Suprapubic skin (tissue), 4 donors: ENCODE measurements at places on chromosomes 16 and 17.

- DNase-seq, result peak; percentile 55
Measured at GRCh38 chr17:50267074-50267841, 7.0 kb upstream of the TMEM92 start.

- DNase-seq, result no peak
Measured at GRCh38 chr17:42702446-42702845, 20.1 kb downstream of the CNTNAP1 start.

- no peak for DNase-seq
Measured at GRCh38 chr17:39757931-39758873, 20.5 kb downstream of the GRB7 start.

- no peak for DNase-seq
Measured at GRCh38 chr16:82643936-82644630, 17.3 kb downstream of the CDH13 start.

- DNase-seq, result no peak
Measured at GRCh38 chr16:67992661-67993206, 6.5 kb downstream of the DPEP2 start.

GRCh38 chr16:57628008-57628781 is at the start of gene ADGRG1:
Gene ADGRG1 (plus strand): TSS chr16:57628630. CDS start chr16:57650288, 21,658 bp downstream.
- DNase-seq, result peak; percentile 82

DNA sequence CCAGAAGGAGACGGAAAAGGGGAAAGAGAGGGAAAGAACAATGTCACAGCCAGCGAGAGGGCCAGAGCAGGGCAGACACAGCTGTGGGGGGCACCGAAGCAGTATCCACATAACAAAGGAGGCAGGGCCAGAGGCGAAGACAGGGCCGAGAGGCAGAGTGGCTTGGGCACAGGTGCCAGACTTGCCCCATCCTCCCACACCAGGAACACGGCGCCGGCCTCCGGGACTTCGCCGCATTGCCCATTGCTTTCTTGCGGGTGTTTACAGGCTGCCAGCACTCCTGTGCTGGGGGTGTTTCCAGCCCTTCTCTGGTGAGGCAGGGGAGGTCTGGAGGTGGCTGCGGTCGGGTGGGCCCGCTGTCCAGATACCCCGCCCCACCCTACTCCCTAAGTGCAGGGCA is 78.0 kb downstream of the ENGASE start:
- no peak for DNase-seq

DNA sequence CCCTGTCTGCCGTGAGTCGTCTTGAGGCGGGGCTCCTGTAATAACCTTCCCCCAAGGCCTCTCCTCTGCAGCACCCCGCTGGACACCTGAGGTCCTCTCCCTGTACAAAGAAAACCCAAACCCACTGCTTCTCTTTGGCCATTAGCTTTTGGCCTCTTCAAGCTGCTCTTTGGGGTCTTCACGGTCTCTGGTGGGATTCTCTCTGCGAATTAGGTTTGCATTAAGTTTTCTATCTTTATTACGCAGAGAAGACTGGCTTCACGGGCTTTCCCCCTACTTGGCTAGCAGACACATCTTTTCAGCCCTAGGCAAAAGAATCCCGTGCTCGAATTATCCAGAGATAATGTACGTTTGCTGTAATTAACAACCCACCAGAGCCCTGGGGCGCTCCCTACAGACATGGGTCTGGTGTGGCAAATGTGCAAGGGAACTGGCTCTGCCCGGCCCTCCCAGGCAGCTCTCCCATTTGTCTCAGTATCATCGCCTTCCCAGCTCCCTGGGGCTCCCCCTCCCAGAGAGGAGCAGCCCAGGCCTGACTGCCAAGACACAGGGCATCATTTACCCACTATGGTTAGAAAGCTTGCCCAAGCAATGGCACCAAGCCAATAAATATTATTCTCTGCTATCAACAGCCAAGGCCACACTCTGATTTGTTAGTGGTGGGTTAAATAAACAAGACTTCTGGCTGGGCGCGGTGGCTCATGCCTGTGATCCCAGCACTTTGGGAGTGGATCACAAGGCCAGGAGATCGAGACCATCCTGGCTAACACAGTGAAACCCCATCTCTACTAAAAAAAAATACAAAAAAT is 24.7 kb upstream of the KLHDC4 start:
- no peak for DNase-seq

DNA sequence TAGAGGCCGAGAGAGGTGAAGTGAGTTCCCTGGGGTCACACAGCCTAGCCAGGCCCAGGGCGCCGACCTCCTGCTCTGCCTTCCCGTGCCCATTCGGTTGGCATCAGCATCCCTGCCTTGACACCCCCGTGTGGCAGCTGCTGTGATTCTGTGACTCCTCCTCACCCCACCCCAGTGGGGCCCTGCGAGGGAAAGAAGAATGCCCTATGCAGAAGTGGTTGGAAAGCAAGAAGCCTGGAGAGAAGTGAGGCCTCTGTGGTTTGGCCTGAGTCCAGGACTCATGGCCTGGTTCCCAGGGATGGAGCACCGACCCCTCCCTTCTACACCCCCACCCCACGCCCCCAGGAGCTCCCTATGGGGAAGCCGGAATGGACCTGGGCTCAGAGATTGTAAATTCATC is 296.2 kb downstream of the SEC14L1 start:
- DNase-seq, result no peak

DNA sequence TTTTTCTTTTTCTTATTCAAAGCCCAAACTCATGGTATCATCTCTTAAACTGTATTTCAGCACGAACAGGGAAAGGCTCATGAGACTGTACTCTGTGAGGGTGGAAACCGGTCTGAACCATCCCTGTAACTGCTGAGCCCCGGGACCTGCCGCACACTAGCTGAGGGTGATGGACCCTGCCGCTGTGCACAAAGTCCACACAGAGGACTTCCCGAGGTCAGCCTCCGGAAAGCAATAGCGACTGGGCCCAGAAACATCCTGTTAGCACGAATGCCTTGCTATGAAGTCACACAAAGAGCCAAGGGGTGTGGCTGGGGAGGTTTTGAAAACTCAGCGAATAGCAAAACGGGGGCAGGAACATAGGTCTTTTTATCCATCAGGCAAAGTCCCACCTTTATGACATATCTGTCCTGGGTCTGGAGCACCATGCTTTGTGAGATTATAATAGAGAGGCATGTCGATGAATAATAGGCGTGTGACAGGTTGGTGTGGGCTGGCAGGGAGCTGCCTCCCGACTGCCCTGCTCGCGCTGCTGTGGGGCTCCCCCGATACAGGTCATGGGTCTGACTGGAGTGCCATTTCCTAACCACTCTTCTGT is 33.4 kb downstream of the CDK5R1 start:
- DNase-seq, result peak; percentile 75

DNA sequence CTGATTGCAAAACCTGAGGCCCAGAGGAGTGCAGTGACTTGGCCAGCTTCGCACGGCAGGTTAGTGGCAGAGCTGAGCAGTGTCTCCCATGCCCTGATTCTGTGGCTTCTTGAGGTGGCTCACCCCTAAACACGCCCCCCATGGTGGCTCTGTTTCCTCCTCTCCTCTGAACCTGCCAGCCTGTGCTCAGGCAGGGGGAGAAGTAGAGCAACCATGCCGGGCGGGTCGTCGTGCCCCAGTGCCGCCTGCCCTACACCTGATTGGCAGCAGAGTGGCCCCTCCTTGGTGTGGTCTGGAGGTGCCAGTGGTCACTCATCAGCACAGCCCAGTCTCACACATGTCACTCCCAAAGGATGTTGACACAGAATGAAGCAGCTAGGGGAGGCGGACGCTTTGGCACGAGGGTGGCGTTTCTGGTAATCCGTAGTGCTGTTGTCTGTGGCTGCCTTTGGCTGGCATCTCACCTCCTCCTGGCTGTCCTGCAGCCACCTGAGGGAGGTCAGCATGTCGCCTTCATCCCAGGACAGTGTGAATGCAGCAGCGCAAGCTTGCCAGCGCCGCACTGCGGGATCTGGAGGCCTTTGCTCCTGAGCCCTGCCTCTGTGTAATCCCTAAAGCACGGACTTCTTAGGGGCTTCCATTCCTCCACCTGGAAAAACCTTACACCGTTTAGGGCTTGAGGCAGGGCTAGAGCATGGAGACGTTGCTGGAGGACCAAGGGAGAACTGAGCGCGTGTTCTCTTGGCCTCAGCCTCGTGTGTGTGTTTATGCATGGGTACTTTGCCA is 294.7 kb downstream of the SEC14L1 start:
- DNase-seq, result no peak

GRCh38 chr17:19876529-19877161 is 8.9 kb upstream of the ULK2 start:
- peak; percentile 66 for DNase-seq

GRCh38 chr16:30485818-30486436 is 13.4 kb downstream of the ITGAL start:
- DNase-seq, result no peak

DNA sequence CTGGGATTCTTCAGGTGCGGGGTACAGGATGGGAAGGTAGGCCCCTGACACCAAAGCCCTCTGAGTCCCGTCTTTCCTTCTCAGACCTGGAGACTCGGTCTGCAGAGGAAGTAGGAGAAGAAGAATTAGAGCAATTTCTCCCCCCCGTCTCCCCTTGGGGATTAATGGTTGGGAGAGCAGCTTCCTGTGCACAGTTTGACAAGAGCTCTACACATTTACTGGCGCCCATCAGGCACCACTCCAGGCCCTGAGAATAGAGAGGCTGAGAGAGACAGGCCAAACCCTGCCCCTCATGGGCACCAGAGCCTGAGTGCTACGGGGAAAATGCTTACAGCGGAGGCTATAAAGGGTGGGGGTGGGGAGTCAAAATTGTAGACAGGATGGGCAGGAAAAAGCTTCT is 3.5 kb upstream of the C16orf74 start:
- no peak for DNase-seq

DNA sequence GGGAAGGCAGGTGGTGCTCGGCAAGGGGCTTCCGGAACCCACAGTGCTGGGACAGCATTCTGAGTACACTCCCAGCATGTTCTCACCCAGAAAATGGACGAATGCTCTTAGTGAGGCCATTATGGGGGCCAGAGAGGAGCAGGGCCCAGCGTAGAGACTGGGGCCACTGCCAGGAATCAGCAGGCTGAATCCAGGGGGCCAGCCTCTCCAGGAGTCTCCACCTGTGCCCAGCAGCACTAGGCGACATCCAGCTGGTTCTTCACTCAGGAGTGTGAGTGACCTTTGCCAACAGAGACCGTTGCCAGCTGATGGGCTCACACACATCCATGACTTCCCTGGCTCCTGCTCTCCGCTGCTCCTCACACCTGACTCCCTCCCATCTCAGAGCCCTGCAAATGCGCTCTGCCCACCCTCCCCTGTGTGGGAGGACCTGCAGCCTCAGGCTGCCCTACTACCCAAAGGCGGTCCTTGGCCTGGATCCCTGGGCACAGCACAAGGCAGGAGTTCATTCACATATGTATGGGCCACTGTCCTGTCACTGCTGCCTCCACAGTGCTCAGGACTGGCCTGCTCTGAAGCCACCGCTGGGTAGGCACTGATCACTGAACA is 5.1 kb downstream of the RHBDF1 start:
- no peak for DNase-seq

- no peak for DNase-seq
Measured at GRCh38 chr17:74356646-74357465, 4.8 kb downstream of the BTBD17 start.

GRCh38 chr17:10756619-10757018 is 26.8 kb upstream of the TMEM220 start:
- DNase-seq, result no peak

DNA sequence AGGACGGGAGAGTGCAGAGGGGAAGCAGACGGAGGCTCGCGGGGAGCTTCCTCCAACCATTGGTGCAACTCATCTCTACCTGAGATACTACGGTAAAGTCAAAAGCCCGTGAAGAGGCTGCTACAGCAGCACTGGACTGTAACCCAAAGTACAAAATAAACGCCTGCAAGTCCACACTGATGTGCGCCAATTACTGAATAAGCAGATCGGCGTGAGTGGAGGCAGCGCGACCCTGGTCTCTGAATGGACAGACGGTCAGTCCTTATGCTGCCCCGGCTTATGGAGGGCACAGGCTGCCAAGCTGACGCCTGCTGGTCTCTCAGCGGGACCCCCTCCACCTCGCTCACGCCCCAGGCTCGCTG is 58.5 kb downstream of the LMF1 start:
- DNase-seq, result no peak

DNA sequence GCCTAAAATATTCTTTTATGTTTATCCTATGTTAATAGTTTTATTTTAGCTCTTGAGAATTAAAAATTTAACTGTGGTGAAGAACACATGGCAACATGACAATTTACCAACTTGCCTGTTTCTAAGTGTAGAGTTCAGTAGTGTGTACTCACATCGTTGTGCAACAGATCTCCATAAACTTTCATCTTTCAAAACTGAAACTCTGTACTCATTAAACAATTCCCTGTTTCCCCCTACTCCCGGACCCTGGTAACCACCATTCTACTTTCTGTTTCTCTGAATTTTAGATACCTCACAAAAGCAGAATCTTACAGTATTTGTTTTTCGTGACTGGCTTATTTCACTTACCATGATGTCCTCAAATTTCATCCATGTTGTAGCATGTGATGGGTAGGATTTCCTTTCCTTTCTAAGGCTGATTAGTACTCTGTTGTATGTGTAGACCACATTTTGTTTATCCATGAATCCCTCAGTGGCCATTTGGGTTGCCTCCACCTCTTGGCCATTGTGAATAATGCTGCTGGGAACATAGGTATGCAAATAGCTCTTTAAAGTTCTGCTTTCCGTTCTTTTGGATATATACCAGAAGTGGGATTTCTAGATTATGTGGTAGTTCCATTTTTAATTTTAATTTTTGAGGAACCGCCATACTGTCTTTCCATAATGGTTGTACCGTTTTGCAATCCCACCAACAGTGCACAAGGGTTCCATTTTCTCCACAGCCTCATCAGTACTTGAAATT is 17.4 kb downstream of the IST1 start:
- no peak for DNase-seq

GRCh38 chr17:80984749-80985148 is 6.9 kb upstream of the CHMP6 start:
- DNase-seq, result no peak

DNA sequence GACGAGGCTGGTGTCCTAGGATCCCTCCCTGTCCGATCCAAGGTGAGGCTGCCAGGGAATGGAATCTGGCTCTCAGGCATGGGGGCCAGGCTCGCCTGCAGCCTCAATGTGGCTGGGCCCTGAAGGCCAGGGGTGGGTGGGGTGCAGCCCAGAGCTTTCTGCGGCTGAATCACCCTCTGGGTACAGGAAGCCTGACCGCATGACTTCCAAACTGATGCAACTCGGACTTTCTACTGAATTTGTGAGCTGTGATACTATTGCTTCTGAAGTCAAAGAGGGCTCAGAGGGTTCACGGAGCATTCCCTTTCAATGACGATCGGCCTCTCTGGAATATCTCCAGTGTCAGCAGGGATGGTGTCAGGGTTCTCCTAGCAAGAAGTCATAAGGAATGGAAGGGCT is 123.7 kb downstream of the METRNL start:
- DNase-seq, result peak; percentile 91

DNA sequence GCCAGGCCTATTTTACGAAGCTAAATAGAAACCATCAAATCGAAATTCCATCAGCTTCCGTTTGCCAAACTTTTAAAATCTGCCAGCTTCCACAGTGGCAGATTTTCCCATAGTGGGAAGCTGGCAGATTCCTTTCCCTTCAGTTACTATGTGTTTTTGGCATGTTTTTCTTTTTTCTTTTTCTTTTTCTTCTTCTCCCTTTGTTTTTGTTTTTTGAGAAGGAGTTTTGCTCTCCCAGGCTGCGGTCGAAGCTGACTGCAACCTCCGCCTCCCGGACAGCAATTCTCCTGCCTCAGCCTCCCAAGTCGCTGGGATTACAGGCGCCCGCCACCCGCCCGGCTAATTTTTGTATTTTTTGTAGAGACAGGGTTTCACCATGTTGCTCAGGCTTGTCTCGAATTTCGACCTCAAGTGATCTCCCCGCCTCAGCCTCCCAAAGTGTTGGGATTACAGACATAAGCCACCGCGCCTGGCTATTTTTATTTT is 684 bp upstream of the CWC25 start:
- no peak for DNase-seq

GRCh38 chr16:77574867-77575624 is 140.2 kb upstream of the ADAMTS18 start:
- DNase-seq, result no peak
